ENCODE measurements at places on chromosomes 2 and 18. TPM values are rescaled to one million over a fixed set of nuclear protein-coding genes. Genes with fewer than 3 reads are reported as not detected.
A peak's percentile ranks its signal among the peaks of the same experiment; 100 is the strongest.

DNA sequence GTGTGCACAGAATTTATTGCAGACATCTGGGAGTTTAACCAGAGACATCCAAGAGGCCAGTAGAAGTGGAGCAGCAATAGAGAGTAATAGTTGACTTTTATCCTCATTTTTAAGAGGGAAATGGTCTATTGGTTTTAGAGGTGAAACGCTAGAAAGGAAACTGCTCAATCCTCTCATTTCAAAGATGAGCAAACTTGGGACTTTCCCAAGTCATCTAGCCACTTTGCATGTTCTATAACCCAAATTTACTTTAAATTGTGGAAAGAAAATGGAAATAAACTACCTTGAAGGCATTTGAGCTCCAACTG is 601.7 kb downstream of the ARHGAP15 start:
- H3K27ac ChIP-seq: no peak overlapping the region
- no peaks in the 10 kb centered on the region for H3K4me1 ChIP-seq
- no peaks in the 10 kb centered on the region for H3K36me3 ChIP-seq
- H3K4me3 ChIP-seq: no peak overlapping the region
- DNase-seq: no peak

GRCh38 chr18:55246278-55246677 is 287.0 kb upstream of the CCDC68 start:
- H3K27me3 ChIP-seq: no peaks in the 10 kb centered on the region
- DNase-seq: no peak
- H3K36me3 ChIP-seq: no peaks in the 10 kb centered on the region
- no peak overlapping the region for H3K4me3 ChIP-seq
- H3K4me1 ChIP-seq: no peaks in the 10 kb centered on the region

- H3K4me3 ChIP-seq: no peak overlapping the region
- no peaks in the 10 kb centered on the region for H3K36me3 ChIP-seq
- no peaks in the 10 kb centered on the region for H3K27me3 ChIP-seq
These were observed 1190.2 kb upstream of the NRXN1 start for GRCh38 chr2:52222128-52222527.

DNA sequence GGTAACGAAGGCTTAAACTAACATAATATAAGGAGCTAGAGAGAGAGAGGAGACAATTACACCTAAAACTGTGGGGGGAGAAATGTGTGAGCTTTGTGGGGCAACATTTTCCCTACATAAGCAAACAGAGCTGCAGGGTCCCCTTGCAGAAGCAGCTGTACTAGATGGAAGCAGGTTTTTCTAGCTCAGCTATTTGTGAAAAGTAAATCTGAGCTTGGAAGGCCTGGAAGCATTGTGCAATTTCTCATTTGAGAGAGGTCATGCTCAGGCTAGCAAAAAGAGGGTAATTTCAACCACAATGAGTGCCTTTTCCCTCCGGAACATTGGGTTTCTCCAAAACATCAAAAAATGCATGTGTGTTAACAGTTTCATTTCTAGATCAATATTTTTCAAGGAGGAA is 130.0 kb downstream of the ARL4C start:
- H3K4me1 ChIP-seq: no peaks in the 10 kb centered on the region
- H3K4me3 ChIP-seq: no peak overlapping the region
- no peaks in the 10 kb centered on the region for H3K36me3 ChIP-seq
- H3K27ac ChIP-seq: no peak overlapping the region

- H3K27me3 ChIP-seq: no peaks in the 10 kb centered on the region
- H3K4me1 ChIP-seq: no peaks in the 10 kb centered on the region
- no peak overlapping the region for H3K4me3 ChIP-seq
- no peaks in the 10 kb centered on the region for H3K36me3 ChIP-seq
- DNase-seq: no peak
These were observed 329.3 kb downstream of the LRRTM4 start for GRCh38 chr2:77192811-77193289.

DNA sequence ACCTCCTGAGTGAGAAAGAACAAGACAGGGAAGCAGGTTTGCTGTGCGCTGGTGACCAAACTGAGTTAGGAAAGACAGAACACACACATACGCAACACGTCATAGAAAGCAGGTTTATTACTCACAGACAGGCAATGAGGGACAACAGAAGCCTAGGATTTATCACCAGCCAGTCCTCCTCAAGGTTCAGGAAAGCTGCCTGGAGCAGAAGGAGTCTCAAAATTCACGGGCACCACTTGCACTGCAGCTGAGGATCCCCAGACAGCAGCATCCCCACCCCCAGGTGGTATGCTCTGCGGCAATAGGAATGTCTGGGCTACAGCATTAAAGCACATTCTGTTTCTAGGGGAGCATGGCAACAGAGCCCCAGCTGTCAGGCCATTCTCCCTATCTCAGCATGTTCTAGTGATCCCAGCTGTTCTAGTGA is 284.4 kb upstream of the RGPD4 start:
- no peaks in the 10 kb centered on the region for H3K36me3 ChIP-seq
- H3K27me3 ChIP-seq: no peaks in the 10 kb centered on the region

DNA sequence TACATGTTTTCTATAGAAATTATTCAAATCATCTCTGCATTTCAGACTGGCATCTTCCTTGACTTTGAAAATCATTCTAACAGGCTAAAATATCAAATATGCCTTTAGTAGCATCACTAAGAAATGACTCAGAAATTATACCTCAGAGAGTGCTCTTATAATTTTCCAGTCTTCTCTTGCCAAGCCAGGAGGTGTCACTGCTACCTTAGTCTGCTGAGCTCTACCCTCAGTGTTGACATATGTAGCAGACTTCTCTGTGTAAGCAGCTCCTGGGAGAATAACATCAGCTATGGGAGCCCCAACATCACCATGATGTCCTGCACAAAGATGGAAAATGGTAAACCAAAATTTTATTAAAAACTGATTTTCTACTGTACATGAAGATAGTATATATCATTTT is 31.6 kb downstream of the NDUFS1 start:
- no peak overlapping the region for H3K4me3 ChIP-seq
- H3K36me3 ChIP-seq: peaks cover 8% of the 10 kb centered on the region
- DNase-seq: no peak
- H3K27me3 ChIP-seq: no peaks in the 10 kb centered on the region

GRCh38 chr2:54041135-54041534 is 70.3 kb upstream of the PSME4 start:
- H3K27ac ChIP-seq: no peak overlapping the region
- no peaks in the 10 kb centered on the region for H3K27me3 ChIP-seq
- DNase-seq: no peak
- H3K36me3 ChIP-seq: no peaks in the 10 kb centered on the region

- H3K27me3 ChIP-seq: no peaks in the 10 kb centered on the region
- H3K4me3 ChIP-seq: no peak overlapping the region
- H3K4me1 ChIP-seq: no peaks in the 10 kb centered on the region
- no peaks in the 10 kb centered on the region for H3K36me3 ChIP-seq
- no peak for DNase-seq
These were observed 20.3 kb downstream of the SALL3 start for GRCh38 chr18:78999939-79000338.

- H3K4me1 ChIP-seq: peaks cover 5% of the 10 kb centered on the region
- no peak overlapping the region for H3K27ac ChIP-seq
- no peak overlapping the region for H3K4me3 ChIP-seq
- no peaks in the 10 kb centered on the region for H3K27me3 ChIP-seq
- no peak for DNase-seq
These were observed 95.4 kb downstream of the CTAGE1 start for GRCh38 chr18:22322243-22322691.

DNA sequence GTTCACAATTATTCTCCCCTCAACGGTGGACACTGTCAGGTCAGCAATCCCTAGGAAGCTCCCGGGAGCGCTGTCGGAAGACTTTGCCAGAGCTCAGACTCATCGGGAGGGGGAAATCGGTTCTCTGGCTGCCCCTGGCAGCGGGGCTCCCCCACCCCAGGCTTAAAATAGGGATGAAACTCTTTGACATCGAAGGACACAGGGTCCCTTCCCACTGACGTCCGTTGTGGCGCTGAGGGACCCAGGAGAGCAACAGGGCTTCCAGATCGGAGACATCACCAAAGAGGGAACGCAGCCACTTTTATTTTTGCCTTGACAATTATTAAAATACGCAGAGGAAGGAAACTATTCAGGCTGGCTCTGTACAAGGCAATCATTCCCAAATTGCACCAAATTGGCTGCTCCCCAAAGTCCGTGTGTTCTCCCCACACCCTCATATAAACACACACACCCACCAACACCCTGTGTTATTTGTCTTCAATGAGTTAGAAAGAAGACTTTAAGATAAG is 249.0 kb downstream of the CDH20 start:
- no peaks in the 10 kb centered on the region for H3K27me3 ChIP-seq
- H3K27ac ChIP-seq: no peak overlapping the region
- H3K4me3 ChIP-seq: peak overlapping the region; percentile 23

DNA sequence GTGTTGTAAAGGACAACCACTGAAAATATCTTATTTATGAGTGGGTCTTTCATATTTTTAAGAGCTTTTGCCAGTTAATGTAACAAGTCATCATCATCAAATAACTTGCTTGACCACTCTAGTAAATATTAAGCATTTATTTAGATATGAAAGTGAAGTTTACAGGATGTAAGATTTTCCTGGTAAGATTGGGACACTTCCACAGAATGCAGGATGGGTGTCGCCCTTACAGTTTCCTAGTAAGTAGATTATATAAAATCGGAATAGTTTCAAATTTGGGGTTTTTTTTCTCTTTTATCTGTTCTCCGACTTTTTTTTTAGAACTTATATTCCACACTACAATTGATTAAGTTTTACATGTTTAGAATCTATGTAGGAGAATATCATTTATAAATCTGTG is 14.8 kb upstream of the SLC40A1 start:
- H3K27me3 ChIP-seq: no peaks in the 10 kb centered on the region
- no peaks in the 10 kb centered on the region for H3K36me3 ChIP-seq
- H3K27ac ChIP-seq: no peak overlapping the region
- no peak overlapping the region for H3K4me3 ChIP-seq

GRCh38 chr2:152175012-152175367 is 573 bp downstream of the STAM2 start:
- H3K27ac ChIP-seq: peak overlapping the region; percentile 92
- H3K36me3 ChIP-seq: no peaks in the 10 kb centered on the region
- DNase-seq: no peak
- no peaks in the 10 kb centered on the region for H3K27me3 ChIP-seq

- H3K4me1 ChIP-seq: no peaks in the 10 kb centered on the region
- no peak for DNase-seq
- H3K27ac ChIP-seq: no peak overlapping the region
- no peak overlapping the region for H3K4me3 ChIP-seq
These were observed 343.5 kb downstream of the RBM43 start for GRCh38 chr2:150917961-150918713.

ADAM23 gene
- 0.52 TPM for total RNA-seq

RTKN gene
- 51.4 TPM for total RNA-seq

TCF23 gene
- 0.05 TPM for total RNA-seq

CHRNA1 gene
- 2.7 TPM for total RNA-seq

HAUS1 gene
- 24.6 TPM for total RNA-seq

GALNT14 gene
- 0.15 TPM for total RNA-seq

UNC80 gene
- total RNA-seq: 0.16 TPM

ZNF516 gene
- total RNA-seq: 21.3 TPM
